ENCODE measurements at places on chromosomes 5 and 9.

GRCh38 chr9:126154182-126154827 lies 172.3 kb upstream of the MVB12B start:
- no peak for DNase-seq

DNA sequence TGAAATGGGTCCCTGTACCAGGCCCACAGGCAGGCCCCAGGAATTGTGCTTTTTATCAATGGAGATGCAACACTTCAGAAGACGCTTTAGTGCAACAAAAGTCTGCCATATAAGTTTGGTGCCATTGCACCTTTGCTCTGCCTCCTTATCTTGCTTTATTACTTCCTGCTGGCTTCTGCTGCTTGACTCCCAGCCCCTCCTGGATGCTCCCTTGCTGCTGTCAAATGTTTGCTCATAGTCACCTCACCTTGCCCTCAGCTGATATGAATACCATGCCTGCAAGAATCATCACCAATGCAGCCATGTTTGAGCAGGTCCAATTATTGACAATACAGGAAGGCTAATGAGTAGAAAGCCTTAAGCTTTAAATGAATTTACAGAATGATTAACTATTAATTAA lies 25.4 kb downstream of the MEGF10 start:
- no peak for DNase-seq

GRCh38 chr5:177428574-177429217 lies 2.2 kb downstream of the GRK6 start:
- no peak for DNase-seq

GRCh38 chr5:94544031-94544650 lies 74.3 kb downstream of the KIAA0825 start:
- peak; percentile 7 for DNase-seq

DNA sequence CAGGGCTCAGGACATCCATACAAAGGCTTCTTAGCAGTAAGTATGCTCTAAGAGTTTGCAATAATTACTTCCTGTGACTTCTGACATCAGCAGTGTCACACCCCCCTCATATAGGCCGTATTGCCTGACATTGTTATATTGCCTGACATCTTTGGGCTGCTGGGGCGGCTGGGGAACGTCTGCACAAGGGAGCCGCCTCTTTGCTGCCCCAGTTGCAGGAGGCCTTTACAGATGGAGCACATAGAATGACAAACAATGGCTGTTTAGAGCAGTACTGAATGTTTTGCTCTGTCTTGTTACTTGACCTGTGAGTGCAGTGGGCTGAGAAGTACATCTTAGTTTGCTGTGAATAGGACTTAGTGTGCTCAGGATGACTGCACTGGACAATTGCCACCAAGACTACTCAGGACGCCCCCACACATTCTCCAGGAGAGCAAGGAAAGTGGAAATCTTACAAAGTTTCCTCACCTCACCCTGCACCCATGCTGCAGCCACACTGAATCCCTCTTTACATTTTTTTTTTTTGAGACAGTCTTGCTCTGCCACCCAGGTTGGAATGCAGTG lies 65.4 kb upstream of the SPOCK1 start:
- peak; percentile 53 for DNase-seq

DNA sequence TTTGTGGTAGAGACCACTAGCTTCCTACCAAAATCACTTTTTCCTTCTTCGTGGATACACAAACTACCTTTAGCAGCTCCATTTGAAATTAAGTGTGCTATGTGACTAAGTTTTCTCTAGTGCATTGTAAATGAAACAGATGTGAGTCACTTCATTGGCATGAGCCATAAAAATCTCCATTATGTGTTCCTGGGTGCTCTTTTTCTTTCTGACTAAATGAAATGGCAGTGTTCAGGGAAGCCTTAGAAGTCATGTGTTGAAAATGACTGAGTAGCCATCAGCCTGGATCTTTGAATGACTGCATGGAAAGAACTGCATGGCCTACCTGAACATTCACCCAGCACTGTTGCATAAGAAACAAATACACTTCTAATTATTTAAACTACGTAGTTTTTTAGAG lies 107.9 kb downstream of the NDUFAF2 start:
- peak; percentile 95 for DNase-seq

DNA sequence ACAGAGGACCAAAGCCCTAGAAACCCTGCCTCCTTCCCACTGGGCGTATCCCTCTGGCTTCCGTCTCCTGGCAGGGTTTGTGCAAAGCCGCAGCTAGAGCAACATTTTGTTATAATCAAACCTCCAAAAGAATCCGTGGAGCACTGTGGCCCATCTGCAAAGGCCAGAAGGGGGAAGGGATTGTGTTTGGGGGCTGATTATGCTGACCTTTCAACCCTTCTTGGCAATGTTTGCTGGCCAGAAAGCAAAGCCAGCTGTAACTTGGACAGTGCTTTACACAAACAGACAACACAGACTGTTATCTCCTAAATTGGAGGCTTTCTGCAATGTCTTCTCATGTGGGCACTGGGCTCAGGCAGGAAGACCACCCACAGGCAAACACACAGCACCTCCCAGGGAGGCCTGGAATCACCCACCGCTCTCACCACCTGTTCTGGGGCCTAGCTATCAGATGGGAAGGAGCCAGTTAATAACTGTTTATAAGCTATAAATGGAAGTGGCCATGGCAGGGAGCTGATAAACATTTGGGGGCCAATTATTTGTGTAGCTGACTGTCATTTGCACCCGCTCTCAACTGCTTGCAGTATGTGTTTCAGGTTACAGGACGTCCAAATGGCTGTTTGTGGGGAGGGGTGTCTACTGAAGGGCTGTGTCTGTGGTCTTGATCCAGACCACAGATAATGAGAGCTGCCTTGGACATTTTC lies 121.6 kb upstream of the ERCC6L2 start:
- DNase-seq: no peak

DNA sequence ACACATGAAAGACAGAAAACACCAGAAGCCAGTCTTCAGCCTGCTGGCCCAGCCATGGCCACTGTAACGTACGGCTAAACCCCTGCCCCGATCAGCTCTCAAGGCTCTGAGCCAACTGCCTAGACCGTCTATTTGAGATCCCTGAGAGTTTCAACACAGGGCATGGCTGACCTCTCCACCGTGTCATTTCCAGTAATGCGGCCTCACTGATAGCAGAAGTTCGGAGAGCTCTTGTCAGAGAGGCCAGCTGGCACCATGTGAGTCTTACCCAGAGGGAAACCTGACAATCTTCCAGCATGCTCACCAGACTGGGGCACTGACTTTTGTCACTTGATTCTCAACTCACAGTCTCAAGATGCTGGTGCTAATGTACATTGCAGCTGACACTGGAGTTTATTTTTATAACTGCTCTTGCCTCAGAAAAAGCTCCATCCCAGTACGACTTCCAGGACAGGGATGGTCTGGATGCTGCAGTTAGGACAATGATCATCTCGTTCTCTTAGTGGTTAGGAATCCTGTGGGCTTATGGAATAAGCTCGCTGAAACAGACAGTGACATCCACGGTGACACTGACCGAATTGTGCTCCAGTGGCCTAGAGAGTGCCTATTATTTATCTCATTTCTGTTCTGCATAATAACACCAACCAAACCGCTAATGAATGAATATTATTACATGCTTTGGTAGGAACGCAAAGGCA lies 372.7 kb downstream of the ICE1 start:
- DNase-seq: no peak

- no peak for DNase-seq
Observed at GRCh38 chr5:25694801-25695200, 1050.0 kb upstream of the CDH10 start.

DNA sequence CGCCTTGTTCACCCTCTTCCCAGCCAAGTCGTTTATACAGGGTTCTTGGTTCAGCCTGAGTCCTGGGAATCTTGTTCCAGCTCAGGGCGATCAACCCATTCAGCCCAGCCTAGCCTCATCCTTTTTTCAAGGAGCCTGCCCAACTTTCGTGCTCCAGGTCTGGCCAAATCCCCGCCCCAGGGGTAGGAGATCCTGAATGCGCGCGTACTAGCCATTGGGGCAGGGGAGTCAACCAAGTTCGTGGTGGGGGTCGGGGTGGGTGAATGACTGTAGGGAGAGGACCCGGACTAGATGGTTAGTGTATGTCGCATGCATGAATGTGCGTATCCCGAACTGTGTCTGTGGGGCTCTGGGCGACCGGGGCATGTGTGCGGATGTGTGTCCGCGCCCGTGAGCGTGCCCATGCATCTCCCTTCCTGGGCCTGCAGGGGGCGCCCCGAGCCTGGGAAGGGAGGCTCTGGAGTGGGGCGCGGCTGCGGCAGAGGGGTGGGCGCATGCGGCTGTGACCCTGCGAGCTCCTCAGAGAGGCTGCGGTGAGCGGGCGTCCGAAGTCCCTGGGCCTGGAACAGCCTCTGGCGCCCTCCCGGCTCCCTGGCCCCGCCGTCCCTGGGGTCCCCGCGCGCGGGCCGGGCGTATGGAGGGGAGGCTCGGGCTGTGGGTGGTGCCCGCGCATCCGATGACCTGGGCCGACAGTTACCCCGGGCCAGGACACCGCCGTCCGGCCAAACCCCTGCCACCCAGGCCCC lies 8.7 kb downstream of the CCL21 start:
- DNase-seq: peak; percentile 63

DNA sequence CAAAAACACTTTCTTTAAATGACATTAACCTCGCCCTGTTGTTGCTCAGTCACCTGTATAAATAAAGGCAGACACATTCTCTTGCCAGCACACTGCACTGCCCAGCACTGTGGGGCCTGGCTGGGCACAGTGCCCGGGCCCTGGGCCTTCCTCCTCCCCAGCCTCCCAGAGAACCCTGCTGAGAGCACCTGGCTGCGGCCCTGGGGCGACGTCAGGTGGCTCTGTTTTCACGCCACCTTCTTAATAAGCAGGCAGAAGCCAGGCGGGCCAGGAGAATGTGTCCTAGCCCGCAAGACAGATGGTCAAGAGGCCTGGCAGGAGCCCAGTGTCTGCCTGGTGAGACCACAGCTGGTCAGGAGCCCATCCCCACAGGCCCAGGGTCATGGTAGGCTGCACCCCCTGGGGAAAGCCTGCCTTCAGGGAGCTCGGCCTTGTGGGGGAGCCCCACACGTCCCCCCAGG lies 8.2 kb upstream of the AGPAT2 start:
- DNase-seq: no peak

- no peak for DNase-seq
Observed at GRCh38 chr5:91058155-91058554, 325.0 kb downstream of the ARRDC3 start.

GRCh38 chr5:1874771-1875220 lies 7.9 kb downstream of the IRX4 start:
- DNase-seq: no peak

- DNase-seq: peak; percentile 44
Observed at GRCh38 chr9:98538626-98539031, 170.1 kb downstream of the GABBR2 start.

DNA sequence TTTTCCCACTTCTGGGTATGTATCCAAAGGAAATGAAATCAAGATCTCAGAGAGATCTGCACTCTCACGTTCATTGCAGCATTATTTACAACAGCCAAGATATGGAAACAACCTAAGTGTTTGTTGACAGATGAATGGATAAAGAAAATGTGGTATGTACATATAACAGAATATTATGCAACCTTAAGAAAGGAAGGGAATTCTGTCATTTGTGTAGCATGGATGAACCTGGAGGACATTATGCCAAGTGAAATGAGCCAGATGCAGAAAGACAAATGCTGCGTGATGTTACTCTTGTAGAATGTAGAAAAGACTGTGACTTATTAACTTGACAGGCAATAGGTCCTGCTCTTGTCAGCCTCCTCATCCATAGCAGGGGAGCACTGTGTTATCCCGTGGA lies 31.4 kb downstream of the PPARGC1B start:
- DNase-seq: no peak

DNA sequence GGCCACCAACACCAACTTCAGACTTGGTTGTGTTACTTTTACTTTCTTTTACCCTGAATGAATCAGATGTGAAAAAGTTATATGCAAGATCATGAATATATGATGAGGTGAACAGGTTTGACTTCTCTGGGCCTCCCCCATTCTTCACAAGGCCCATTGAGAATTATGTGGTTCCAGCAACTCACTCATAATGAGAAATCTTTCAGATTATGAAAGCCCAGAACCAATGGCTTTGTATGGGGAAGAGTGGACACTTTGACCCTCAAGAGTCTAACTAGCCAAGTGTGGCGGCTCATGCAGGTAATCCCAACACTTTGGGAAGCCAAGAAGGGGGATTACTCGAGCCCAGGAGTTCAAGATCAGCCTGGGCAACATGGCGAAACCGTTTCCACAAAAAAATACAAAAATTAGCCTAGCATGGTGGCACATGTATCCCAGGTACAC lies 16.1 kb upstream of the LNPEP start:
- DNase-seq: no peak
